ENCODE measurements at places on chromosomes 5 and 9. TPM values are rescaled to one million over a fixed set of nuclear protein-coding genes. Genes with fewer than 3 reads are reported as not detected.

- H3K27ac ChIP-seq, result no peak overlapping the region
- no peak for DNase-seq
- peaks cover 6% of the 10 kb centered on the region for H3K27me3 ChIP-seq
- peaks cover 51% of the 10 kb centered on the region for H3K4me1 ChIP-seq
These were observed 22.0 kb downstream of the MAST4 start for GRCh38 chr5:66617991-66618768.

GRCh38 chr5:135990528-135991255, 35.9 kb upstream of the LECT2 start:
- no peak overlapping the region for H3K27ac ChIP-seq
- H3K4me1 ChIP-seq, result peaks cover 53% of the 10 kb centered on the region
- no peak overlapping the region for H3K4me3 ChIP-seq
- no peaks in the 10 kb centered on the region for H3K36me3 ChIP-seq

- no peak overlapping the region for H3K27ac ChIP-seq
- H3K36me3 ChIP-seq, result peaks cover 5% of the 10 kb centered on the region
- no peak for DNase-seq
- no peaks in the 10 kb centered on the region for H3K27me3 ChIP-seq
- H3K4me1 ChIP-seq, result peaks cover 9% of the 10 kb centered on the region
These were observed 334.1 kb upstream of the CD180 start for GRCh38 chr5:67530609-67531255.

DNA sequence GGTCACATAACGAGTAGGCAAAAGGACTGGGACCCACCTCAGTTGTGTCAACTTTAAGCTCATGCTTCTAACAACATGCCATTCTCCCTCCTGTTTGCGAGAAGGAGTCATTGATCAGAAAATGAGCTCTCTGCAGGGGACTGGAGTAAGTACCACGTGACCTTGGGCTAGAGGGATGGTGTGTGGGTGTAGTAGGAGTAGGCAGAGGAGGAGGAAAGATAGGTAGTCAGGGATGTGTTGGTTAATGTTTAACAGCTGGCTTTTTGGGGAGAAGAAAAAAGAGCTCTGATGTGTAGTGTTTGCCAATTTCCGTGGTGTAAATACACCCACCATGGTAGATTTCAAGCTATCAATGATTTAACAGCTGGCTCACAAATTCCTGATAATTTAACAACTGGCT, 160.3 kb upstream of the TBC1D2 start:
- no peaks in the 10 kb centered on the region for H3K4me1 ChIP-seq
- H3K4me3 ChIP-seq, result no peak overlapping the region
- H3K36me3 ChIP-seq, result no peaks in the 10 kb centered on the region
- no peak for DNase-seq
- H3K27me3 ChIP-seq, result peaks cover 32% of the 10 kb centered on the region

Gene GCNT4
- total RNA-seq, result 2.6 TPM

GRCh38 chr5:52854301-52854700, 66.6 kb downstream of the ITGA1 start:
- H3K27me3 ChIP-seq, result no peaks in the 10 kb centered on the region
- peak overlapping the region; percentile 69 for H3K27ac ChIP-seq
- peaks cover 16% of the 10 kb centered on the region for H3K4me1 ChIP-seq

Gene C1QTNF3
- 2.6 TPM for total RNA-seq

- H3K27me3 ChIP-seq, result no peaks in the 10 kb centered on the region
- no peaks in the 10 kb centered on the region for H3K36me3 ChIP-seq
- H3K4me3 ChIP-seq, result peak overlapping the region; percentile 12
- DNase-seq, result no peak
These were observed 54.6 kb upstream of the STXBP1 start for GRCh38 chr9:127557466-127557869.

Gene C5orf63
- 0.77 TPM for total RNA-seq

DNA sequence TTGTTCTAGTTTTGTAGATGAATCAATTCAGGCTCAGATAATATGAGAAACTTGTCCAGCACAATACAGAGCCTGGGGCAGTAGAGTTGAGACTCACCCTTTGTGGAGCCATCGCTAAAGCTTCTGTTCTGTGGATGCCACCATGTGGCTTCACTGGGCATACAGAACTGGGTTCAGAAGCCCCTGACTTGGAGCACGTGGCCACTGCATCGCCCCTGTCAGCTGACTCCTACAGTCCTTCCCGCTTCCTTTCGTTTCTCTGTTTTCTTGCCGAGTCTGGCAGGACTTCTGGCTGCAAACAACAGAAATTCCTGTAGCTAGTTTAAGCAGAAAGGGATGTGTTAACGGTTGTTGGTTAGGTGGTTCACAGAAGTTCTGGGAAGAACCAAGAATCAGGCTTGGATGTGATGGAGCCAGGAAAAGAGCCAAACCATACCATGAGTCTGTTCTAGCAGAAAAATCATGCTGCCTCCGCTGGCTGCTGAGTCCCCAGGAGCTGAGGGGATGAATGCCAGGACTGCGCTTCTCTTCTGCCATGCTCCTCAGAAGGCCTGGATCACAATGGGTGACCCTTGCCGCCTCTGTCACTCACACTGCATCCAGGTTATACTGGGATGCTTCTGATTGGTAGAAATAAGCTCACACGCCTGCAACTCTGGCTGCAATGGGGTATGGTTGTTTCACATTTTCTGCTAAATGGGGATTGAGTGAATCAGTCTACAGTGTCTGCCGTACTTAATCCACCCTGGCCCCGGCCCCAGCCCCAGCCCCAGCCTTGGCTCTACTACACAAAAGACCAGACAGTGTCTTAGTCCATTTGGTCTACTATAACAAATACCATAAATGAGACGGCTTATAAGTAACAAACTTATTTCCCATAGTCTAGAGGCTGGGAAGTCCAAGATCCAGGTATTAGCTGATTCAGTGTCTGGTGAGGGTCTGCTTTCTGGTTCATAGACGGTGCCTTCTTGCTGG, 262.5 kb downstream of the GOLPH3 start:
- DNase-seq, result no peak
- no peak overlapping the region for H3K4me3 ChIP-seq
- peaks cover 11% of the 10 kb centered on the region for H3K4me1 ChIP-seq
- no peak overlapping the region for H3K27ac ChIP-seq
- no peaks in the 10 kb centered on the region for H3K27me3 ChIP-seq

- no peaks in the 10 kb centered on the region for H3K27me3 ChIP-seq
- no peak for DNase-seq
- H3K27ac ChIP-seq, result no peak overlapping the region
- no peak overlapping the region for H3K4me3 ChIP-seq
- peaks cover under 1% of the 10 kb centered on the region for H3K4me1 ChIP-seq
- no peaks in the 10 kb centered on the region for H3K36me3 ChIP-seq
These were observed 16.1 kb upstream of the AJM1 start for GRCh38 chr9:136826188-136826541.

GRCh38 chr5:164002628-164003027, 497.2 kb downstream of the MAT2B start:
- peaks cover 5% of the 10 kb centered on the region for H3K4me1 ChIP-seq
- H3K27ac ChIP-seq, result no peak overlapping the region
- H3K4me3 ChIP-seq, result no peak overlapping the region
- H3K27me3 ChIP-seq, result peaks cover 5% of the 10 kb centered on the region

Gene HTR4
- not detected for total RNA-seq

Gene POLE3
- 29.5 TPM for total RNA-seq

Gene LOX
- 320 TPM for total RNA-seq

DNA sequence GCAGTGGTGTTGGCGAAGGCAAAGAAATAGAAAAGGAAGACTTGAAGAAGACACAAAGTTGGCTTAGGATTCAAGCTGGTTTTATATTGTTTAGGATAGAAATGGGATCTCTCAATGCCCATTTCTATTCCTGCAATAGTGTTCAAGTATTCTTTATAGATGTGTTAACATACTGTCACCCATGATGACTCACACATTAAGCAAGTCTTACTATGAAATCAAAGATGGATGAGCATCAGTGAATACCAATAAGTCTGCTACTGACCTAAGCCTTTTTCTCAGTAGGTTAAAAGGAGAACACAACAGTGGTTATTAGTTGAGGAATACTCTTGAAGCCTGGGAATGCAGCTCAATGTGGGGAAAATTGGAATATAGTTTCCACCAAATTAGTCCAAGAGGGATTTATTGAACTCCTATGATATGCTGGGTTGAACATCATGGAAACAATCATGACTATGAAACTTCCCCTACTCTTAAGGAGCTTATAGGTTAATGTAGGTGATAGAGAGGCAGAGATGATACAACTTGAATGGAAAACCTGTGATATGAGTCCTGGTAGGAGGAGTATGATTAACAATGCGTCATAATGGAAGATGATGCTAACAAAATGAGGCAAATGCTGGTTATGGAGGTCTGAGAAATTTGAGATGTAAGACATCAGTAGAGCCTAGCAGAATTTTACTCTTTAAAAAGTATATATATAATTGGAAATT, 417.1 kb upstream of the DAP start:
- no peak overlapping the region for H3K4me3 ChIP-seq
- no peak for DNase-seq
- no peak overlapping the region for H3K27ac ChIP-seq

DNA sequence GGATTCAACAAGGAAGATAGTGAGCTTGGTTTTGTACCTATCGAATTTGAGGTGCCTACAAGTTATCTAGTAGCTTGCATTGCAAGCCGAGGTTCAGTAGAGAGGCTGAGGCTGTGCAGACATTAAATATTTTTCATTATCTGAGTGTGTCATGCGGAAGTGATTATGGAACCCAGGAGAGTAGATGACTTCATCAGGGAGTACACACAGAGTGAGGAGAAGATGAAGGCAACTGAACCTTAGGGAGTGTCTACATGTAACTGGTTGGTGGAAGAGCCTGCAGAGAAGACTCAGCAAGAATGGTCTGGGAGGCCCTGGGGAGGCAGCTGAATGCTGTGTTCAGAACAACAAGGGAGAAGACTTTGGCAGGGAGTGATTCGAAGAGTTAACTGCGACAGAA, 393.9 kb downstream of the ARHGEF28 start:
- no peak for DNase-seq
- H3K36me3 ChIP-seq, result no peaks in the 10 kb centered on the region
- H3K27me3 ChIP-seq, result peaks cover 3% of the 10 kb centered on the region
- H3K4me3 ChIP-seq, result no peak overlapping the region

- H3K4me3 ChIP-seq, result peak within 1 kb of the TSS; percentile 89
- no peaks in the 10 kb centered on the region for H3K27me3 ChIP-seq
- peak; percentile 89 for DNase-seq
- H3K4me1 ChIP-seq, result peaks cover 33% of the 10 kb centered on the region
These were observed at the start of gene ZBED3 for GRCh38 chr5:77086689-77087483. ZBED3 (minus strand) TSS chr5:77087285; CDS start chr5:77077878, 9,407 bp downstream.

GRCh38 chr9:93533863-93534262, 42.5 kb upstream of the PHF2 start:
- H3K36me3 ChIP-seq, result peaks cover 29% of the 10 kb centered on the region
- no peak for DNase-seq
- no peaks in the 10 kb centered on the region for H3K27me3 ChIP-seq
- no peaks in the 10 kb centered on the region for H3K4me1 ChIP-seq
- no peak overlapping the region for H3K4me3 ChIP-seq

GRCh38 chr5:142303565-142303964, 21.3 kb downstream of the SPRY4 start:
- H3K4me1 ChIP-seq, result peaks cover 16% of the 10 kb centered on the region
- H3K27ac ChIP-seq, result no peak overlapping the region
- no peak overlapping the region for H3K4me3 ChIP-seq

DNA sequence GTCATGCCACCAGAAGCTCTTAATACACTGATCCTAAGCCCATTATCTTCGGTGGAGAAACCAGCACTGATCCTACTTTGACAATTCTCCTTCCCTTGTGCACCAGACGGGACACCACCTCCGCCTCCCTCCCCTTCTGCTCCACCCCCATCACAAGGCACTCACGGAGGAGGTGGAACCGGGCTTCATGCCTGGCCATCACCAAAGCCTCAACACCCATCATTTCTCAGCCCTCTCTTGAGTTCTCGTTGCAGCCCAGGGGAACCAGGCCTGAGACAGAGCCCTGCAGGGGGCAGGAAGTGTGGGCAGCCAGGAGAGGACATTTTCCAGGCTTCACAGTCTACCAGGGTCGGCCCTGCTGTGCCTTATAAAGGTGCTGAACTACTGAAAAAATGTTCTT, 160.5 kb downstream of the GOLPH3 start:
- peak overlapping the region; percentile 56 for H3K27ac ChIP-seq
- no peak overlapping the region for H3K4me3 ChIP-seq
- H3K27me3 ChIP-seq, result no peaks in the 10 kb centered on the region
- peaks cover 30% of the 10 kb centered on the region for H3K4me1 ChIP-seq
- DNase-seq, result no peak
- peaks cover 9% of the 10 kb centered on the region for H3K36me3 ChIP-seq

DNA sequence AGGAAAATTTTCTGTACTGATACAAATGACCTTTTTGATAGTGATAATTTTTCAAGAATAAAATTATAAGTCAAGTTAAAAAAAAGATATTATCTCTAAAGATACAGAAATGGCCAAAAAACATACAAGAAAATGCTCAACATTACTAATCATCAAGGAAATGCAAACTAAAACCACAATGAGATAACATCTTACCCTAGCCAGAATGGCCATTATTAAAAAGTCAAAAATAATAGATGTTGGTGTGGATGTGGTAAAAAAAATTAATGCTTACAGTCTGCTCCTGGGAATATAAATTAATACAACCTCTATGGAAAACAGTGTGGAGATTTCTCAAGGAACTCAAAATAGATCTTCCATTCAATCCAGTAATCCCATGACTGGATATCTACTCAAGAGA, 22.9 kb upstream of the PTGER4 start:
- peaks cover 4% of the 10 kb centered on the region for H3K36me3 ChIP-seq
- no peak for DNase-seq
- H3K4me3 ChIP-seq, result no peak overlapping the region
- no peak overlapping the region for H3K27ac ChIP-seq
- H3K27me3 ChIP-seq, result peaks cover 6% of the 10 kb centered on the region
- no peaks in the 10 kb centered on the region for H3K4me1 ChIP-seq

DNA sequence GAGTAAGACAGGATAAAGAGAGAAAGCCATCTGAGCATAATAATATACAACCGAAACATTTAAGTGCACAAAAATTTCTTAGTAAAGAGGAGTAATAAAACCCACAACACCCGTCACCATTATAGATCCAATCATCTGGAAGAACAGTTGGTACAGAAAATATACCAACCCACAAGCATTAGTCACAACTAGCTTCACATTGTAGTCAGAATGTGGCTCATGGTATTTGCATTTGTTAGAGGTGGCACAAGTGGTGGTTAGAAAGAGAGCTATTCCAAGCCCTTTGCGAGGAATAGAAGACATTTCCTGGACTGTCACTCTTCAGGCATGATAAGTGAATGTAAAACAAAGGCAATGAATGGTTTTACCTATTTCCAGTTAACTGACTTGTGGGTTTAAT, 677.5 kb upstream of the ST8SIA4 start:
- H3K4me1 ChIP-seq, result no peaks in the 10 kb centered on the region
- H3K4me3 ChIP-seq, result no peak overlapping the region
- no peaks in the 10 kb centered on the region for H3K36me3 ChIP-seq
- H3K27ac ChIP-seq, result no peak overlapping the region
- H3K27me3 ChIP-seq, result peaks cover 5% of the 10 kb centered on the region

- H3K36me3 ChIP-seq, result no peaks in the 10 kb centered on the region
- H3K27me3 ChIP-seq, result no peaks in the 10 kb centered on the region
- H3K4me1 ChIP-seq, result peaks cover 22% of the 10 kb centered on the region
- H3K27ac ChIP-seq, result no peak overlapping the region
These were observed 598.5 kb downstream of the BNC2 start for GRCh38 chr9:16271967-16272366.

Gene CD274
- total RNA-seq, result not detected

Data from chondrocyte (in vitro differentiated cells).